ENCODE measurements at places on chromosomes 16 and 17.

DNA sequence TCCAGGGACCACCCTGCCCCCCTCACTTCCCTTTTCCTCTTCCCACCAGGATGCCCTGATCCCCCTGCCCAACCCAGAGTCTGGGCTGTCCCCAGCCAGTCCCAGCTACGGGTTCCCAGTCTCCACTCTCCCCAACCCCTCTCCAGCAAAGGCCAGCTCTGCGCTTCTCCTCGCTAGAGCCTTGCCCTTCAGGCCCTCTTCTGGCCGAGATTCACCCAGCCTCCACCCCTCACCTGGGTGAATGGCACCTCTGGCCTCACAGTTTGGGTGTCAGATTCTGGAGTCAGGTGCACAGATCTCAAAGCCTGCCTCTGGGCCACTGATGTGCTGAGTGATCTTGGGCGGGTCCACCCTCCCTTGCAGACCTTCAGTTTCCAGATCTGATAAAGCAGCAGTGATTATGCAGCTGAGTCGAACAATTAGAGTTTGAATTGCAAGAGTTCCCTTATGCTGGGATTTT is 185.6 kb upstream of the TNRC6C start:
- peak; percentile 18 for DNase-seq

- no peak for DNase-seq
Observed at GRCh38 chr16:49382916-49383315, 9.3 kb downstream of the C16orf78 start.

DNA sequence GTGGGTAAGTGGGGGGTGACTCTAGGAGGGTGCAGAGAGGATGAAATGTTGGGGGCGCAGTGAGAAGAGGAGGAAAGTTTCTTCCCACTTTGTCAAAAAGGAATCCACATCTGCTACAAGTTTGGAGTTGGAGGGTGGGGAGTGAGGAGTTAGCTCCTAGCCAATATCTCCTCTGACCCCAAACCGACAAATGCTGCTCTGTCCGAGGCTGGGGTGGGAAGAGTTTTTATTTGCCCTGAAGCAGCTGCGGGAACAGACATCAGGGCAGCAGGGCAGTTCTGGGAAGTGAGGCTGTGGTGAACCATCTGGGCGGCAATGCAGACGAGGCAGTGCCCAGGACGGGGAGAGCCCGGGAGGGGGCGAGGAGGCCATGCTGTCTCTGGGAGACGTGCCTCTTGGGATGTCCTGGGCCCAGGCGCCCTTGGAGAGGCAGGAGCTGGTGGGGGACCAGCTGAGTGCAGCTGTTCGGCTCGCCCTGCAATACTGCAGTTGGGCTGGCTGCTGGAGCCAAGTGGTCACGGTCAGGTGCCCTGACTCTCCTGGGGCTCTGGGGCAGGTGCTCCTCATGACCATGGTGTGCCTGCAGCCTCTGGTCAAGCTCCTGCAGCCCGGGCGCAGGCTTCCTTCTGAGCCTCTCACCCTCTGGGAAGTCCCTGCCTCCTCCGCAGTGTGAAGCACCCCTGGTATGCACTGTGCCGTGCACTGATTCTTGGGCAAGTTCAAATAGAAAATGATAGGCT is 6.4 kb upstream of the SOCS3 start:
- DNase-seq = peak; percentile 29

GRCh38 chr17:27616414-27616813 is 14.6 kb upstream of the LGALS9 start:
- no peak for DNase-seq

DNA sequence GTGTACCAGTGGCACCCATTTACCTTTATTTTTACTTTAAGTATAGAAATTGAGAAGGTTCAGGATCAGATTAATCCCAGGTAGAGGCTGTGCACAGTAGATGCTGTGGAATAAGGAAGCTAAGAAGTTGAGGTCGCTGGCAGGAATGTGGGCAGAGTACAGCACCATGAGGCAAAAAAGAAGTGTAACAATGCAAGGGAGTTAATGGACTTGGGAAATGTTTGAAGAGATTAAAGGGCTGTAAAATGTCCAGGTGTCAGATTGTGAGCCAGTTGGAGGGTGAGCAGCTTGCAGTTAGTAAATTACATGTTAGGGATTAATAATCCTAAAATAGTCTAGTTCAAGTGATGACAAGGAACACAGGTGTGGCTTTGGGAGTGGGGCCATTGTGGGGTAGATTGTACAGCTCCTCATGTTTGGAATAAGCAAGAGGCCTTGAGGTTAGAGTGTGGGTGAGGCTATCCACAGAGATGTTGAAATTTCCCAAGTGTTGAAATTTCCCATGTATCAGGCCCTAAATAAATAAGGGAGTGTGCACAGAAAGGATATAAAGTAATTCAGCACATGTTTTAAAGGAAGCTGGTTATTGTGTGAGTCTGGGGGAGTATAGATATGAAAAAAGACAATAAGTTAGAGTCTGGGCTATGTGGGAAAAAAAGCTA is 21.5 kb downstream of the TAT start:
- DNase-seq = no peak

GRCh38 chr17:61720016-61720795 is 129.2 kb upstream of the NACA2 start:
- DNase-seq = no peak

DNA sequence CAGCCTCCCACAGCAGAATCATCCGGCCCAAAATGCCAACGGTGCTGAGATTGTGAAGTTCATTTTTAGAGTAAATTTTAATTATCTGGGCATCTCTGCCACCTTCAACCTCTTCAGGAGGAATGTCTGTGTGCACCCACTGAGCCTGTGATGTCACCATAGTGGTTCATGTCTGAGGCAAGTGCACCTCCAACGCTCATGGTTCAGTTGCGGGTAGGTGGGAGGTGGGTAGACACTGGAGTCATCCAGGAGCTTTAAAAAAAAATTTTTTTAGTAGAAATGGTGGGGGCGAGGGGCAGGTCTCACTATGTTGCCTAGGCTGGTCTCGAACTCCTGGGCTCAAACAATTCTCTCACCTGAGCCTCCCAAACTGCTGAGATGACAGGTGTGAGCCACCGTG is 1.9 kb downstream of the FLYWCH1 start:
- no peak for DNase-seq

DNA sequence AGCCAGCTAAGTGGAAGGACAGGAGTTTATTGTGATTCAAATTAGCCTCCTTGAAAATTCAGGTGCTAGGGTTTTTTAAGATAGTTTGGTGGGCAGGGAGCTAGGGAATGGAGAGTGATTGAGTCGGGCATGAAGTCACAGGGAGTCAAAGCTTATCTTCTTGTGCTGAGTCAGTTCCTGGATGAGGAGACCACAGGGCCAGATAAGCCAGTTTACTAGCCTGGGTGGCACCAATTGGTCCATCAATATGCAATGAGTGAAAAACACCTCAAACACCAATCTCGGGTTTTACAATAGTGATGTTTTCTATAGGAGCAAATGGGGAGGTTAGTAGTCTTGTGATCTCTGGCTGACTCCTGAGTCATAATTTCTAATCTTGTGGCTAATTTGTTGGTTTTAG is 165.1 kb downstream of the ABCC12 start:
- DNase-seq = no peak

DNA sequence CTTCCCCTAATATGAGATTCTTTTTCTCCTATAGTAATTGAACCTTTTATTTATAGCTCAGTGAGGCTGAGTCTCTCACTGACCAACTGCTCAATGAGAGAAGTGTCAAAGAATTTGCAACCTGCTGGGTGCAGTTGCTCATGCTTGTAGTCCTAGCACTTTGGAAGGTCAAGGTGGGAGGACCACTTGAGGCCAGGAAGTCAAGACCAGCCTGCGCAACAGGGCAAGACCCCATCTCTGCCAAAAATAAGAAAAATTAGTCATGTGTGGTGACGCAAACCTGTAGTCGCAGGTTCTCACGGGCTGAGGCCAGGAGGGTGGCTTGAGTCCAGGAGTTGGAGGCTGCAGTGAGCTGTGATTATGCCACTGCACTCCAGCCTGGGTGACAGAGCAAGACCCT is 30.9 kb upstream of the CRYBA1 start:
- DNase-seq = no peak

GRCh38 chr16:29993191-29993902 is 2.1 kb downstream of the HIRIP3 start:
- DNase-seq = no peak

DNA sequence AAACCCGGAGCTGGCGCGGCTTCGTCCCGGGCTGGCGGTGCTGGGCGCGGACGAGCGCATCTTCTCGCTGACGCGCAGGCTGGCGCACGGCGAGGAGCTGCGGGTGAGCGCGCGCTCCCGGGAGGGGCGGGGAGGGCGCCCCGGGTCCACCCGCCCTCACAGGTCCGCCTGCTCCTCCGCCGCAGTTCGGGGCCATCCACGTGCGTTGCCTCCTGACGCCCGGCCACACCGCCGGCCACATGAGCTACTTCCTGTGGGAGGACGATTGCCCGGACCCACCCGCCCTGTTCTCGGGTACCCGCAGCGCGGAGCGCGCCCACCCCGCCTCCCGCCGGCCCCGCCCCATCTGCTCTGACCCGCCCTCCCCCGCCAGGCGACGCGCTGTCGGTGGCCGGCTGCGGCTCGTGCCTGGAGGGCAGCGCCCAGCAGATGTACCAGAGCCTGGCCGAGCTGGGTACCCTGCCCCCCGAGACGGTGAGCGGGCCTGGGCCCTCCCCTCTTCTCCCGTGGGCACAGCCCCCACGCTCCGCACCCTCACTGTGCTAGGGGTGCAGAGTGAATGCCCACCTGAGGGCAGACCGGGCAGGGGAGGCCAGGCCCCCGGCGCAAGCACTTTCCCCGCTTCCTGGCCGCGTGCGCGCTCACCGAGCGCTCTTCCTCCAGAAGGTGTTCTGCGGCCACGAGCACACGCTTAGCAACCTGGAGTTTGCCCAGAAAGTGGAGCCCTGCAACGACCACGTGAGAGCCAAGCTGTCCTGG is 1.4 kb downstream of the HAGHL start:
- DNase-seq = peak; percentile 33

- no peak for DNase-seq
Observed at GRCh38 chr17:55446581-55447205, 25.1 kb upstream of the MMD start.

All from NCI-H510A treated with DMSO at 0.1 percent for 48 hours (cell line).